Activated CD4-positive, alpha-beta T cell treated with anti-CD3 and anti-CD28 coated beads for 1 hour (primary cell): ENCODE measurements at places on chromosomes 6 and 20.

GRCh38 chr6:150691463-150691862 lies 91.8 kb downstream of the PLEKHG1 start:
- DNase-seq, result no peak

DNA sequence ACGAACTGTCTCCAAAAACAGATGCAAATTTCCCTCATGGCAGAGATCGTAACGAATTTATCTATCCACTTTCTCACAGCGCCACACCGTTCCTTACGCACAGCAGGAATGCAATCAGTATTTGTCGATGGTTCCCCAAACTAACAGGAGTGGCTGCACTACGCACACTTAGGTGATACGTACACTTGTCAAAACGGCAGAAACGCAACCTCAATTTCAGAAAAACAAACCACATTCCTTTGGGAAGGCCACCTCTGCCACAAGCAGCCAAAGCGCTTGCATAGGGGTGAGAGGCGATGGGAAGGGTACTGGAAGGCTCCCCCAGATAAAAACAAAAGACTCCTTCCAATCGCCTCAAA lies 638 bp downstream of the MDN1 start:
- DNase-seq, result no peak

GRCh38 chr6:169249057-169249456 lies 4.6 kb downstream of the THBS2 start:
- no peak for DNase-seq

- no peak for DNase-seq
Observed at GRCh38 chr6:131754088-131754487, 43.3 kb upstream of the CTAGE9 start.

DNA sequence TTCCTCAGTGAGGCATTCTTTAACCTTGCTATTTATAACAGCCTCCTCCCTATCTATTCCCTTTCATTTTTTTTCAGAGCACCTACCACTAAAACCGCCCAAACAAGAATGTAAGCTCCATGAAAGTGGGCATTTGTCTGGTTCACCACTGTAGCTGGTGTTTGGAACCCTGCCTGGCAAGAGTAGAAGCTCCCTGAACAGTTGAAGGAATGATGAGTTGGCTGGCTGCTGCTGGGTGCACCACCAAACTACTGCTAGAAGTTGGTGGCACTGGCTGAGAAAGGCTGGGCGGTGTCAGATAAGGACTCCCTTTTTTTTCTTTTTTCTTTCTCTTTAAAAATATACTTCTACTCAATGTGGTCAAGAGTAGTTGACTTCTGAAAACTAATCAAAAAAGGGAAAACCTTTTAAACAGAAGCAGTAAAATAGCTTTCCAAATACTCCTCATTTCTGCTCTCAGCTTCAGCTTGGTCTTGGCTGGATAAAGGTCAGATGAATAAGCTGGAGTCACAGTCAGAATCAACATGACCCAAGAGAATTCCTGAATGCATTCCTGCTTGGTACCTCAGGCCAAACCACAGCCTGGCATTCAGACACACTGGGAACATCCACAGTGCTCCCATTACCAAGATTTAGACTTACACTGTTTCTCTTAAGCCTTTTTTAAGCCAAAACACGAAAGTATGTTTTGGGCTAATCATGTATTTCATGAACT lies 38.0 kb downstream of the RTN4IP1 start:
- DNase-seq, result no peak

DNA sequence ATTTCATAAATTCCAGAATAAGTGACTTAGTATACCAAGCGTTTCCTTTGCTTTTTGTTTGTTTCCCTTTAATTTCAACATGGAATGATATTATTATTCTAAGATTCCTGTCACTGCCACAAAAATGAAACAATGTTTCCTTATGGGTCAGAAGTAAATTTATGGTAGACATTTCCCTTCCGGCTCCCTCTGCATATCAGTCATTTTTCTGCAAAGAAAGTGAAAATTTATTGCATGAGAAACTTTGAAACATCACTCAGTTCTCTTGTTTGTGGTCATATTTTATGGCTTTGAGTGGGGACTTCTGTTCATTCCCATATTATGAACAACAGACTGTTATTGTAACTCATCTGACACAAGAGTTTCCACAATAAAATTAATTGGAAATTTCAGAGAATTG lies 97.8 kb downstream of the NKAIN2 start:
- no peak for DNase-seq

DNA sequence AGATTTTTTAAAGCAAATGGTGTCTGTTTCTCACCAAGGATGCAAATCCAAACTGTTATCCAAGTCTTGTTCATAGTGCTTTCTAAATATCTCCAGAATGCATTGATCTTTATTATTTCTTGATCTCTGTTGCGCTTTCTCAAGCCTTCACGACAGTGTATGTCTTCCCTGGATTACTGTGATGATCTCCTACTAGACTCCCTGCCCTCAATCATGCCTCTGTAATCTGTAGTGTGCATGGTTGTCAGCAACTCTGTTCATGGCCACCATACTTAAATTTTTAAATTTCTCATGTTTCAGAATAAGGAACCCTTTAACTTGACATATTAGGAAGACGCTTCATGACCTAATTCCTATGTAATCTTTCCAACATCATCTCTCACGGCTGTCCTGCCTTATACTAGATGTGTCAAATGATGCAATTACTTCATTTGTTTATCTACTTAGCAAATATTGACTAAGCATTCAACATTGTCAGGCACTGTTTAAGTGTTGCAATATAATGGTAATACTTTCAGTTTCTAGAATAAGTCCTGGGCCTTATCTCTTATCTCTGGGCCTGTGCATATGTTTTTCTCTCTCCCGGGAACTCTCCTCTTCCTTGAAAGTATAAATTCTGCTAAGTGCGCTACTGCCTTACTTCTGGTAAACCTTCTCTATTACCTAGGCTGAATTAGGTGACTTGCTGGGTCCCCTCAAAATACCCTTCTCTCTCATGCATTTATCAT lies 25.6 kb upstream of the AHI1 start:
- no peak for DNase-seq

DNA sequence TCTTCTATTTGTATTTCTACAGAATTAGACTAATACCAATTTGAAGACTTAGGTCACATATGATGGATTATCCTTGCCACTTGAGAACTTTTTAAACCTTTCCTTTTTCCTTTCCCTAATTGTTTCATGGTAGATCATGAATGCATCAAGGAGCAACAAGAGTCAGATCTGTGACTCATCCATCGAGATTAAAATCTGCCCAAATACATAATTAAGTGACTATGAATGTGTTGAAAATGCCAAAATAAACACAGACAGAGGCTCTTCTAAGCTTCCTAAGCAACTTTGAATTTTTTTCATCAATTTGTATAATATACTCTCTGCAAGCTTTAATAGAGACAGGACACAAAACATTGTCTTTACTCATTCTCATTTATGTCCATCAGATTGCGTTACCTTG lies 23.5 kb upstream of the HTR1E start:
- no peak for DNase-seq

DNA sequence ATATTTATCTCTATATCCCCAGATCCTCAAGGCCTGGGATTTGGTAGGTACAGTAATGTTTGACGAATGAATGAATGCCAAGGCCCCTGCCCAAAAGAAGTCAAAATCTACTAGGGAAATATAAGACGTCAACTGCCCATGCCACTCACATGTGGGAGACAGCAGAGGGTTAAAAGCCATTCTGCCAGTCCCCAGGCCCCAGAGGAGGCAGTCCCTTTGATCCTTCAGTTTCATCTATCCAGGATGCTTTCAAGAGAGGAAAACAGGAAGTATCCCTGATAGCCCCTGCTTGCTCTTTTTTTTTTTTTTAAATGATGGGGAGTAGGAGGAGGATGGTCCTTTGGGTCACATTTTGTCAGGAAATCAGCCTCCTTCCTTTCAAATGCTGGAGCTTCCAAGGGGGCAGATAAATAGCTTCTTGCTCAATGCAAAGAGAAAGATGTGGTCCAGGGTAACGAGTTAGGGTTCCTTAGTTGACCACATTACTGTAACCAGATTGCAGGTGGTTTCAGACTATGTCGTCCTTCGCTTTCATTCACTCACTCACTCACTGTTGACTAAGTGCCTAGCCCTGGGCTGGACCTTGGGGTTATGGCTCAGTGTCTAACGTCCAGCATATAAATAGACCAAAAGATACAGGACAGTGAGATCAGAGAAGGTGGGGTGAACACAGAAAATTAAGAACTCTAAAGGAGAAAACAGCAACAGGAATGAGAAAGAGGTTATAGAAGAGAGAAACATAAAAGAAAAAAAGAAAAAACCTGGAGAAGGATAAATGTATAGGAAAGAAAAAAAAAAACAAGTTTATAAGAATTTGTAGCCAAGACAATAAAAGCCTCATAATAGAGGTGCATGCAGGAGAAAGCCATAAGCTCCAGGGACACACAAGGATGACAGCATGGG lies 64.6 kb upstream of the PIM1 start:
- DNase-seq, result no peak

- DNase-seq, result no peak
Observed at GRCh38 chr20:6094063-6094462, 28.8 kb downstream of the FERMT1 start.

DNA sequence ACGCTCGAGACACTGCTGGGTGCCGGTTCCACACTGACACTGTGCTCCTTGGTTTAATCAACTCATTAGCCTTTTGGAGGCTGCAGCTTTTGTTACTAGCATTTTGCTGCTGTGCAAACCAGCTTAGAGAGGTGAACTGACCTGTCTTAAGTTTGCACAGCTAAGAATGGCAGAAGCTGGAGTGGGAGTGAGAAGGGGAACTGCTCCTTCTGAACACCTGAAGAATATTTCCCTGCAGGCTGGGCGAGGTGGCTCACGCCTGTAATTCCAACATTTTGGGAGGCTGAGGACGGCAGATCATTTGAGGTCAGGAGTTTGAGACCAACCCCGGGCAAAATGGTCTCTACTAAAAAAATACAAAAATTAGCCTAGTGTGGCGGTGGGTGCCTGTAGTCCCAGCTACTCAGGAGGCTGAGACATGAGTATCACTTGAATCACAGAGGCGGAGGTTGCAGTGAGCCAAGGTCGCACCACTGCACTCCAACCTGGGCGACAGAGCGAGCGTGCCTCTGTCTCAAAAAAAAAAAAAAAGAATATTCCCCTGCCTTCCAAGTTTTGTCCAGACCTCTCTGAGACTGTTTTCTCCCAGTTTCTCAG lies 5.0 kb downstream of the CEBPB start:
- no peak for DNase-seq

DNA sequence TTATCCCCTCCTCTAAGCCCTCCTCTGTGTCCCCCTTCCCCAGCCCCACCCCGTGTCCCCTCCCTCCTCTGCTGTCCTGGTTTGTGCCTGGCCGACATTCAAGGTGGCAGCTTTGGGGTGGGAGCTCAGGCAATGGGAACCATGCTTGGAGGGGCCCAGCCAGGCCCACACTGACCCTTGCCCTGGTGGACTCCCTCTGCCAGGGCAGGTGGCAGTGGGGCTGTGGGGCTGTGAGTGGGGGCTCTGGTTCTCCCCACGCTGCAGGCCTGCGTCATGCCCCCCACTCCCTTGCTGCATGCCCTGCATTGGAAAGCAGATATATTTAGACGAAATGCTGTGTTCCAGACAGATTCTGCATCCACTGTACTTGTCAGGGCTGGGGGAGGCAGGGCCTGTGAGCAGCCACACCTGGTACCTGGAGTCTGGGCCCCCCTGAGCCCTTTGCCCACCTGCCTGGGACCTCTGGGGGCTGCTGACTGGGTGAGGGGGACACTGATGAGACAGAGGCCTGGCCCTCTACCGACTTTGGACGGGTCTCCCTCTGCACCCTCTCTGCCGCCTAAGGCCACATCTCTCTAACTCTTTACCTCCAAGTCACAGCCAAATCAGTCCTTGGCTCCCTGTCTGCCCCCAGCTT lies 14.2 kb downstream of the DLGAP4 start:
- DNase-seq, result no peak

GRCh38 chr6:117346142-117346930 lies 79.4 kb downstream of the ROS1 start:
- no peak for DNase-seq

GRCh38 chr6:170235391-170236125 lies 55.3 kb downstream of the DLL1 start:
- DNase-seq, result no peak

DNA sequence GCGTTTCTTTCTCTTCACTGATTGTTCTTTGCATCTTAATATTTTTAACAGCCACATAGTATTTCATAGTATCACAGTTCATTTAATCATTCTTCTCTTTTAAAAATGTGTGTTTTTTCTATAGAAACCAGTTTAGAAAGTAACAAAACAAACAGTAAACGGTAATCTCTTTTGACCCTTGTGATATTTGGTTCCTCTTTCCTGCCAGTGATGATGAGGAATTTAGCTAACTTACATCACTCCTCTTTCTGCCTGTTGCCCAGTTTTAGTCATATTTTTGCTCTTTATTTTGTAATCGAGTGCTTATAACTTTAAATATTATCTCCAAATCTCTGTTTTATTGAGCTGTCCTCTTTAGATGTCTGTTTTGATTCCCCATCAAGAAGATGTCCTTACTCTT lies 38.1 kb upstream of the ZBTB24 start:
- no peak for DNase-seq

DNA sequence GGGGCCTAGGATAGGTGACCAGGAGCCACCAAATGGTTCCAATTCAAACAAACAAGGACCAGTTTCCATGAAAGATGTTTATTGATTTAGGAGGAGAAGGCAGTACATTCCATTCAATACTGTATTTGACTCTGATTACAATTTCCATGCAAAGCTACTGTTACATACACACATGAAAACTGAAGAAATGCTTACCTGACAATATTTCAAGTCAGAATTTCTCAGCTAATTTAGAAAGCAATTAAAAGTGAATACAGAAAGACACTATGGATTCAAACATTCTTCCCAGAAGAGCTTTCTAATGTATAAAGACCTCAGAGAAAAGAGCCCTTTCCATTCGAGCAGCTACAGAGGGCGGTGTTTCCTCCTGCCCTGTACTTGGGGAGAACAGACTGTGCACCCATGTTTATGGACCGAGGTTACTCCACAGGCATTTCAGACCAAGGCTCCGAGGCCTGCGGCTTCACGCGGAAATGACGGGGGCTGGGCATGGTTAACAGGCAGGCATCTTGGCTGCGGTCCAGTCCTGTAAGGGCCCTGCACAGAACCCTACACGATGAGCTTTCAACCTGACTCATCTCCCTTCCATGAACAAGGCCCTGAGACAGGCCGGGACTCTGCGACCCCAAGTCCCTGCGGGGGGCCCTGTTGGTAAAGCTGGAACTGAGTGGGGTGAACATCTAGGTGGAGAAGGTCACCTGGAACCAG lies 25.7 kb upstream of the TCFL5 start:
- DNase-seq, result no peak

DNA sequence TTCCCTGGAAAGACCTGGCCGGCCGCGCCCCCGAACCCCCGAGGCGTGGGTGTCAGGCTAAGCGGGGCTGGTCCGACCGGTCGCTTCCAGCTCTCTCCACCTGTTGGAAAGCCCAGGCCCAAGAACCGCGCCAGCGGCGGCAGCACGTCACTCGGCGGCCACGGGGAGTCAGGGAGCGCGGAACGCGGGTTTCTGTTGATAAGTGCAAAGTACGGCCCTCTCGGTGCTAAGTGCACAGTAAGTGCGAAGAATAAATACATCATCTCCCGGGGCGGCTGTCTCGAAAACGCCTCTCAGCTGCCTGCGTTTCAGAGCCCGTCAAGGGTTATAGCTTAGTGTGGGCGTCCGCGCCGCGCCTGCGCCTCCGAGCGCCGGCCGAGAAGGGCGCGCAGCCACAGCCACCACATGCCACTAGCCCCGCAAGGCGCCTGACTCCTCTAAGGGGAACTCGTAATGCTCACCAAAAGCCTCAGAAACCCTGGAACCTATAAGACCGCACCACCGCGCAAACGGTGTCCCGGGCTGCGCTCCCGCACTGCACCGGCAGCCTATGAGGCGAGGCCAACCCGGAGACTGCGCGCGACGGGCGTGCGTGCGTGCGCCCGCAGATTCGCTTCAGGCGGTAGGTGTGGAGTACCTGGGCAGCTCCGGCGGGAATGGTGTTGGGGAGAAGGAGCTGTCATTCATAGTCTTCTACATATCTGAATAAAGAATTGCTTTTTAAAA lies 9.2 kb upstream of the TBX18 start:
- no peak for DNase-seq
